Eye (tissue), 1 donor: ENCODE measurements at places on chromosomes 4 and X.
A peak's percentile ranks its signal among the peaks of the same experiment; 100 is the strongest.

DNA sequence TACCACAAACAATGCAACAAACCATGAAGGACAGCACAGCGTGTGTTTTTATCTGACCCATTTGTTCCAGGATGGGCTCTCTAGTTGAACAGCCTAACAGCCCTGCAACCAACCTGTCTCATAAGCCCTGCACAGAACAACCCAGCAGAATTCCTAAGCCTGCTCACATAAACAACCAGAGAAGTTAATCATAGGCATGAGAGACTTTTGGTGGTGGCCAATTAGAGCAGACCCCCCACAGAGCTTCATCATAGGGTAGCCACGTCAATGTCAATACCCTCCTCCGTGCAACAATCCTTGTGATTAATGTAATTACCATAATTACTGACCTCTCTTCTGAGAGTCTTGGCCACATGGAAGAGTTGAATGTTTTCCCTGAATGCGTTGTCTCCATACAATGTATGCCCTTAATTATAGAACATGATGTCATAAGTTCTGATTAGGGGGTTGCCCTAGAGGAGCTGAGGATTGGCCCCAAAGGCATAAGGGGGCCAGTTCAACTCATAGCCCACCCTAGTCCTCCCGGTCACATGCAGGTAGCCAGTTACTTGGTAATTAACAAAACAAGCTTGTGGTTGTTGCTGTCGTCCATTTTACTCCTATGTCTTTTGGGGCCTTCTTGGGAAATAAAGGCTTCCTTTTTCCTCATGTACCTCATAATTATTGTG is 92.7 kb downstream of the SYNPO2 start:
- peak; percentile 94 for DNase-seq

DNA sequence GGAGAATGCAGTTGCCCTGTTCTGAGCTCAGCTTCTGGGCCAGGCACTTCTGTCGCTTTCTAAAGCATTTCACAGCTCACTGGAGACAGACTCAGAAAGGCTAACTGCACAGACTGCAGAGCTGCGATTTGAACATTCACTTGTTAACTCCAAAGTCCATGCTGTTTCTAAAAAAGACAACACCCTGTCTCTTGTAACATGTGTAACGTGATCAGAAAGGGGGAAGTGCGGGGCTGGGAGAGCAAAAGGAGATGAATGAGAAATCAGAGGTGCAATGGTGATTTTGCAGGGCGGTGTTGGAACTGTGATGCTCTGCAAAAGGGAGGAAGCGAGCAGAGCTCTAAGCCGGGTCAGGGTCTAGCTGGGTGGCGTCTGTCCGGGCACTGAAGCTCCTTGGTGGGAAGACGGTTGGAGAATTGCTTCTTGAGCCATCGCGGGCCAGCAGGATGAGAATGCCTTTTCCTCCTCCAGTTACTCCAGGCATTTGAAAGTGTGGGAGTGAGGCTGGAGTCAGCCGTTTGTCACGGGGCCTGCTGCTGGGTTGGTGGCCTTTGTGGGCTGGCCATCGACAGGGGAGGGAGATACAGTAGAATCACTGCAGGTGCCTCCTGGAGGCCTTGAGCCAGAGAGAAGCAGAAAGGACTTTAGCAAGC is 20.3 kb downstream of the TBC1D14 start:
- DNase-seq: peak; percentile 84

GRCh38 chr4:94032754-94033153 is 174.9 kb upstream of the SMARCAD1 start:
- DNase-seq: peak; percentile 60

- DNase-seq: no peak
Measured at GRCh38 chrX:29858714-29859113, 356.6 kb upstream of the MAGEB2 start.

DNA sequence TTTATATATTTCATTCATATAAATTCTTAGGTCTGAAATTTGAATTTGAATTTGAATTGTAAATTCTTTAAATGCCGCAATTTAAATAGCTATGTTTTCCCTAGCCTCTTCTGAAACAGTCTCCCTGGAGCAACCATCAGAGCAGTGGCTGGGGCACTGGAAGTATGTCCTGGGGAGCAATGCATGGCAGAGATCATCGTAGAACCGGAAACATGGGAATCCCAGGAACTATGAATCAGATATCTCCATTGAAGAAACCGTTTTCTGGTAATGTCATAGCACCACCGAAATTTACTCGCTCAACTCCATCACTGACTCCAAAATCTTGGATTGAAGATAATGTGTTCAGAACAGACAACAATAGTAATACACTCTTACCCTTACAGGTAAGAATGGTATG is 4.9 kb downstream of the CPEB2 start:
- no peak for DNase-seq

- DNase-seq: no peak
Measured at GRCh38 chr4:89303177-89303576, 4.4 kb downstream of the GPRIN3 start.

- DNase-seq: no peak
Measured at GRCh38 chr4:71994559-71994958, 37.2 kb upstream of the NPFFR2 start.

- peak; percentile 22 for DNase-seq
Measured at GRCh38 chrX:29662759-29663503, 552.4 kb upstream of the MAGEB2 start.

GRCh38 chrX:45850197-45850774 is 649.6 kb upstream of the DIPK2B start:
- DNase-seq: peak; percentile 39

GRCh38 chr4:133186210-133186609 is 37.1 kb downstream of the PCDH10 start:
- DNase-seq: no peak

GRCh38 chr4:108651014-108651791 is 804 bp downstream of the OSTC start:
- peak; percentile 49 for DNase-seq

DNA sequence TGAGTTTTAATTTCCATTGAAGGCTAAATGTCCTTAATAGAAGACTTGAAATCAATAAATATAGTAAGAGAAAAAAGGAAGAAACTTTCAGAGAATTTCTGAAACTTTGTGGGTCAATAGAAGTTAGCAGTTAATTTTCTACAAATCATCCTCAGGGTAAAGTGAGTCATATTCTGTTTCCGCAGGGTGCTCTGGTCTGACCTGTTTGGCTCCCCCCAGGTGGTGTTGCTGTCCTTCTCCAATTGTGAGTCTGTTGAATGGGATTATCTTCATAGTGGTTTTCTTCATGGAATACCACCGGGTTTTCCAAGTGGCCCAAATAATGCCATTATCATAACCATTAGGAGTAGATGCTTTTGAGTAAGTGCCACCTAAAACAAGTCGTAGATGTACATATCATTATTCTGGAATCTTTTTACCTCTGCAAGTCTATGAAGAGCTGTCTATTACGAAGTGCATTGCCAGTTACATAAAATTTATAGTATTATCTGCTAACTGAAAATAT is 7.7 kb downstream of the FGG start:
- no peak for DNase-seq

GRCh38 chrX:16610121-16610621 is 39.8 kb upstream of the S100G start:
- DNase-seq: no peak

DNA sequence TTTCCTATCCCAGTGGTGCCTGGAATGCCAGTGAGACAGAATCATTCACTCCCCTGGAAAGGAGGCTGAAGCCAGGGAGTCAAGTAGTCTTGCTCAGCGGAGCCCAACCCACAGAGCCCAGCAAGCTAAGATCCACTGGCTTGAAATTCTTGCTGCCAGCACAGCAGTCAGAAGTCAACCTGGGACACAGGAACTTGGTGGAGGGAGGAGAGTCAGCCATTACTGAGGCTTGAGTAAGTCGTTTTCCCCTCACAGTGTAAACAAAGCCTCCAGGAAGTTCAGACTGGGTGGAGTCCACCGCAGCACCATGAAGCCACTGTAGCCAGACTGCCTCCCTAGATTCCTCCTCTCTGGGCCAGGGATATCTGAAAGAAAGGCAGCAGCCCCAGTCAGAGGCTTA is 283.2 kb upstream of the CPEB2 start:
- no peak for DNase-seq

- no peak for DNase-seq
Measured at GRCh38 chrX:154717824-154718223, 33.1 kb downstream of the GAB3 start.

- DNase-seq: peak; percentile 48
Measured at GRCh38 chrX:149504226-149504914, 736 bp downstream of the IDS start.

DNA sequence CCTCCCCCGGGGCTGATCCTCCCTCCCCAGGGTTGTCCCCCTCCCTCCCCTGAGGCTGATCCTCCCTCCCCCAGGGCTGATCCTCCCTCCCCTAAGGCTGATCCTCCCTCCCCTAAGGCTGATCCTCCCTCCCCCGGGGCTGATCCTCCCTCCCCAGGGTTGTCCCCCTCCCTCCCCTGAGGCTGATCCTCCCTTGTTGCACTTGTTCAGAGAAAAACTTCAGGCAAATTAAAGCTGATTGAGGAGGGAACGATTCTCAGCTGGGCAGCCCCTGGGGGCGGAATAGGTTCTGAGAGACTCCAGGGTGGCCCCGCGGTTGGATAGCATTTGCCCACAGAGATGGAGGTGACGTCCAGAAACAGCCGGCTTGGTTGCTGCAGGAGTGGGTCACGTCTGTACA is 110.7 kb upstream of the ADRA2C start:
- DNase-seq: no peak

GRCh38 chr4:14985161-14985560 is 17.1 kb upstream of the CPEB2 start:
- DNase-seq: no peak

- no peak for DNase-seq
Measured at GRCh38 chrX:117517994-117518393, 598.6 kb downstream of the KLHL13 start.

- no peak for DNase-seq
Measured at GRCh38 chrX:10457092-10457491, 163.3 kb downstream of the MID1 start.

DNA sequence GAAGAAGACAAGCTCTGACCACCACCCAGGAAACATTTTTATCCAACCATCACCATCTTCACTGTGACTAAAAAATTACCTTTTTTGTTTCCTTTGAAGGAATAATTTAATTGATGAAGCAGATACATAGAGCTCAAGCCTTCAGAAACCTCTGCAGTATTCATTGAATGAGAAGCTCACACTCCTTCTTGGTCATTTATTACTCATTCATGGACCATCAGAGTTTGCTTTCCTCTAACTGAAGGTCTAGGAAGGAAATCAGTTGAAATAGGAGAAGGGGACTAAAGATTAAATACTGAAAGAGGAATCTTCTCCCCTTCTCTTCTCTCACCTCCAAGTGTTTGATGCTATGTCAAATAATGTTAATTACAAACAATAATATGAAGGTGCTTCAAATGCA is 290.6 kb upstream of the KLF3 start:
- no peak for DNase-seq

- peak; percentile 88 for DNase-seq
Measured at GRCh38 chr4:164956766-164957643, 20.5 kb downstream of the TRIM61 start.

- DNase-seq: no peak
Measured at GRCh38 chr4:115278830-115279229, 165.4 kb upstream of the NDST4 start.

DNA sequence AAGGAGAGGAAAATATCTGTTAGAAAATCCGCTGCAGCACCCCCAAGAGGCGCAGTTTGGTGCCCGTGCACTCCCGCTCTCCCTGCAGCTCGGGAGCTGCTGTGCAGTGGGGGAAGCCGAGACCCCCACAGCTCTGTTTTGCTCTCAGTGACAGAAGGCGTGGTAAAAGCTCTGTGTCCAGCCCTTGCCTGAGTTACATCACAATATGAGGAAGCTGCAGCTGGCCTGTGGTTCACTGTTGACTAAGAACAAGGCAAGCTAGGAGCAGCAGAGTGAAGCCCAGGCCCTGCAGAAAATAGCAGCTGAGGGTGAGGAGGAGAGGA is 88.5 kb upstream of the ADRA2C start:
- DNase-seq: no peak

DNA sequence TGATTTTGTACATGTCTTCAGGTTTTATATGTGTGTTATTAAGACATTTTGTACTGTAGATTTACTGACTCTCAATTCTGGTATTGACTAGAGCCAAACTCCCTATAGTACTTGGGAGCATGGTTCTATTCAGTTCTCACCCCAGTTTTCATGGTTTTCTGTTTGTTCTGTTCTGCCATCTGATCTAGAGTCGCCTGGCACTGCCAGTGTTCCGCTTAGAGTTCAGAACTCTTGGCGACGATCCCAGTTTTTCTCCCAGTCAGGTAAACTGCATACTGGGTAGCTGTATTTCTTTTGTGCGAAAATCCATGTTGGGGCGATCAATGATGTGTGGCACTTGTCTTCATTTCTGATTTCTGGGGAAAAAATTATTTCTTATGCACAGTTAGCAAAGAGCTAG is 78.0 kb downstream of the PHOX2B start:
- no peak for DNase-seq

- DNase-seq: no peak
Measured at GRCh38 chr4:117796677-117797076, 237.6 kb upstream of the NDST3 start.

DNA sequence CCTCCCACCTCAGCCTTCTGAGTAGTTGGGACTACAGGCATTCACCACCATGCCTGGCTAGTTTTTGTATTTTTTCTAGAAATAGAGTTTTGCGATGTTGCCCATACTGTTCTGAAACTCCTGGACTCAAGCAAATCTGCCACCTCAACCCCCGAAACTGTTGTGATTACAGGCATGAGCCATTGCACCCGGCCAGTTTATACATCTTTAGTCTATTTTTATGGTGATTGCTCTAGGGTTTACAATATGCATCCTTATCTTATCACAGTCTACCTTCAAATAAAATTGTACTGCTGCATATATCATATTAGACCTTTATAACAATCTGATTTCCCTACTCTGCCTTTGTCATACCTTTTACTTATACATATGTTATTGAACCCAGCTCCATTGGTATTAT is 56.9 kb downstream of the SOWAHB start:
- no peak for DNase-seq

DNA sequence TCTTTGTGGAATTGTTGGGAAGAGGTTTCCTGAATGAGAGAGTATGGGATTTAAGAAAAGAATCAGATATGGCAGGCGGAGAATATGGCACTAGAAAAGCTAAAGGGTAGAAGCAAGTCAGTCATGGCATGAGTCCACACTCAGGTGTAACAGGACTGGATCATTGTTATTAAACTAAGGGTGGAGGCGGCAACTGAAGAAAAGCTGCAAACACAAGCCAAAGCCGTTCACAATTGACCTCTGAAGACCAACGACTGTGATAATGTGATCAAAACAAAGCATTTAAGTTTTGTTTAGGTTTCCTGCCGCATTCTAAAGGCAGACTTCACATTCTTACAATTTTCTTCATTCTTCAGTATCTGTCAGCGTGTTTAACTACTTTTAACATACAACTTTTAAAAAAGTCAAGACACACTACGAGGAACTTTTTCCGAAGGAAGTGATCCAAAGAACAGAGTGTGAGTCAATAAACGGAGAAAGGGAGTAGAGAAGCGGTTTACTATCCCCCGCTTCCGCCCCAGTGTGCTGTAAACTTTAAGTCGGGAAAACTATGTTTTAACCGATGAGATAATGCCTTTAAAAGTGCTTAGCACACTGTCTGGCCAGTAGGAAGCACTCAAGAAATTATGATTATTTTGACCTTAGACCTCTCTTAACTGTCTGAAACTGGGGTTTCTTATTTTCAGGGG is 909 bp upstream of the SLAIN2 start:
- DNase-seq: no peak
